ENCODE measurements at places on chromosomes 5 and 9.

DNA sequence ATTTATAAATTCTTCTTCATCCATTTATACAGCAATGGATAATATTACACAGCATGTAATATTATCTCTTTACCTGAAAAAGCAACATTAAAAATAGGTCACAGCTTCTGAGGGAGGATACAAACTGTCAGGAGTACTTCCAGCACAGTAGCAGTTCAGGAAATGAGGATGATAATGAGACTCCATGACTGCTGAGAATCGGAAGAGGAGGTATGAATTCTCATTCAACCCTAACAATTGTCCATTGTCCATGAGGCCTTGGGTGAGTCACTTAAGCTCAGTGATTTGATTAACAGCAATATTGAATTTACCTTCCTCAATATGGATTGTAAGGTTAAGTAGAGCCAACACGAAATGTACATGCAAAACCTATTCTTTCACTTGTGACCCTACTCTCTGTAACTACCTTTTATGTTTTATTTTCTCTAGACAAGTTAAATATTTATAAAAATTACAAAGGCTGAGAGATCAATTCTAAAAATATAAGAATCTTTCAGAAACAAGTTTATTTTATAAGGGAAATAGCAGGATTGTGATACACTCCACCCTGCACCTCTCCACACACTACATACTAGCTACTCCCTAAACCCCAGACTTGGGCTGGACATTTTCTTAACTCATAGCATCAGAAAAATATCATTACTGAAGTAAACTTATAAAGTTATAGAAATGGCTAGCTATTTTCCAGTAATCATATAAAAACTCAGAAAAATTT is 159.1 kb upstream of the ACOT12 start:
- DNase-seq, result no peak

- DNase-seq, result no peak
Measured at GRCh38 chr5:93993161-93993560, 251.8 kb upstream of the POU5F2 start.

DNA sequence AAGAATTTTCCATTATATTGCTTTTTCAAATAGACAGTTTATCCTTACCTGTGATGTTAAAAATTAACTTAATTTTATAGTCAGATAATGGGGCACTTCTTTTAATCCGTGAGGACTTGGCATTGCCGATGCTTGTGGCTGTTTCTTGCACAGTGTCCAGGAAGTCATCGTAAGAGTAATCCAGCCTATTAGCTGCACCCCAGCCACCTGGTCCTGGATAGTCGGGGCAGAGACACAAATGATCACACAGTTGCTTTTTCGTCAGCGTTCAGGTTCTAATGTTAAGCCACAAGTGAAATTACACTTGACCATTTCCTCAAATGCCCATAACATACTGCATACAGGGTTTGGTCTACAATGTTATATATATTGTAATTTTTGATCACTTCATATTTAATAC is 107.4 kb downstream of the SVEP1 start:
- DNase-seq, result no peak

- no peak for DNase-seq
Measured at GRCh38 chr5:178572617-178573016, 17.6 kb downstream of the COL23A1 start.

- DNase-seq, result no peak
Measured at GRCh38 chr9:109124121-109124520, 4.4 kb upstream of the TMEM245 start.

- no peak for DNase-seq
Measured at GRCh38 chr5:128736553-128736952, 198.5 kb upstream of the FBN2 start.

DNA sequence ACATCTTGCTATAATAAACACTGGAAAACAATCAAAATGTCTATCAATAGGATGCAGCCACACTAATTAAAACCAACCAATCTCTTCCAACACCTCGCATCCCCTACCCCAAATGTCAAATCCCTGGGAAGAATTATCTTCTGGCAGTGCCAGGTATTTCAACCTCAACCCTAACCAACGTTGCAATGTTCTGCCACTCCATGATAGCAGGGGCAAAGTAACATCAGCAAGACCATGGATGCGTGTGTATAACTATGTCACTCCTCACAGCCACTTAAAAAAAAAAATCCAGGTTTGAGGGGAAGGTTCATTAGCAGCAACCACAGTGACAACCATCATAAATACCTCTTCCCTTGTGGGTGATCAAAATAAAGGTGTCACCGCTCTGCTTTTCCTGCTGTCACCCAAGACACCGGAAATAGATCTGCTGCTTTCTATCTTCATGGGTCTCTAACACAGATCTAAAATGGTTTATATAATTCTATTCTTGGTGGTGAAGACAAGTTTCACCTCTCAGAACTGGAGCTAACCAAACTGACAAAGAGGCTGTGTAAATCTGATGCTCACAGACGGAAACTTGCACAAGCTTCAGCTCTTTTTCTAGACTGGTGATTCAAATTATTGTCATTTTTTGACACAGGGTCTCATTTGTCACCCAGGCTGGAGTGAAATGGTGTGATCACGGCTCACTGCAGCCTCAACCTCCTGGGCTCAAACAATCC is 9.9 kb downstream of the HSPA9 start:
- DNase-seq, result no peak

GRCh38 chr5:72558046-72558336 is 50.8 kb upstream of the ZNF366 start:
- no peak for DNase-seq

DNA sequence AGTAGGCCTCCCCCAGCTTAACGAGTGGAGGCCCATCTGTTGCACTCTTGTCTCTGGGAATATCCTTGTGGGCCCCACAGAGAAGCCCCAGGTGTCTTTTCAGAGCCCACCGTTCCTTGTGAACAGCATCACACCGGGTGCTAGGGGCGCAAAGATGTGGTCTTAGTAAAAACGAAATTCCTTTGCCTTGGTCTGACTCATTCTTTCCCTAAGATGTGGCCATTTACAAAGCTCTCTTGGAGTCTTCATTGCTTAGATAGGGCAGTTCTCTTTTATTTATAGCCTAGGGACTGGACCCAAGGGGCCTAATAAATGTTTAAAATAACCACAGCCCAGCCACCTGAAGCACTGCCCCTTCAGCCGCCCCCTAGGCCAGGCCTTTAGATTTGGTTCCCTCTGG is 52.8 kb upstream of the RPL26L1 start:
- peak; percentile 72 for DNase-seq

DNA sequence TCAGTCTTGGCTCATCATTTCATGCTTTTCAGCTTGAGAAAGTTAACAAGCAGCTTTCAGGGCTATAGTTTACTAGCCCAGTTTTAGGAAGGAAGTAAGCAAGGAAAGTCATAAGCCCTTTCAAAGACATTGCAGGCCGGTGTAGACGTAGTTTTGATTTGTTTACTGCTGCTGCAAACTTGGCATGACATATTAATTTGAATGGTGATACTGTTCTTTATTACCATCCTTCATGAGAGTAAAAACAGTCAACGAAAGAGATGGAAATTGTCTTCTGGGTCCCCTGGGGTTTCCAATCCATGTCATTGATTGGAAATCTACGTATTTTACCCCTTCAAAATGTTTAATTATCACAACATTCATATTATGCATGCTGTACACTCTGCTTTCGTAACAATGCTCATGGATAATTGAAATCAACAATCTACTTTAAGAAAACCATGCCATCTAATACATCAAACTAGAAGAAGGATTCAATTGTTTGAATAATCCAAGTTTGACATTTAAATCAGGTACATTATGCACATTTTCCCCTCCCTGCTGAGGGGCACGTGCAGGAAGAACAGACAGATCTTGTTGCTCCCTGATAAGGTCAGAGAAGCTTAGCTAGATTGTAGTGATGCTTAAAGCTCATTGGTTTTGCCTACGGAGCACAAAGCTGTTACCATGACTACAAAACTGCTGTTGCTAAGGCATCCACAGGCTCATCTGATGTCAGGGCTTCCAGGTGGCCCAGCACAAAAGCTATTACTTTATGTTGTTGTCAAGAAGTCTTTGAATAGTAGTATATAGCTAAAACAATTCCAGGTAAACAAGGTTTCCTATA is 139.9 kb upstream of the PRLR start:
- DNase-seq, result no peak

GRCh38 chr5:81234299-81234698 is 1.2 kb downstream of the CKMT2 start:
- no peak for DNase-seq

- peak; percentile 77 for DNase-seq
Measured at GRCh38 chr9:128244837-128245231, 31.0 kb downstream of the GOLGA2 start.

- no peak for DNase-seq
Measured at GRCh38 chr9:121563881-121564460, 64.3 kb upstream of the GGTA1 start.

DNA sequence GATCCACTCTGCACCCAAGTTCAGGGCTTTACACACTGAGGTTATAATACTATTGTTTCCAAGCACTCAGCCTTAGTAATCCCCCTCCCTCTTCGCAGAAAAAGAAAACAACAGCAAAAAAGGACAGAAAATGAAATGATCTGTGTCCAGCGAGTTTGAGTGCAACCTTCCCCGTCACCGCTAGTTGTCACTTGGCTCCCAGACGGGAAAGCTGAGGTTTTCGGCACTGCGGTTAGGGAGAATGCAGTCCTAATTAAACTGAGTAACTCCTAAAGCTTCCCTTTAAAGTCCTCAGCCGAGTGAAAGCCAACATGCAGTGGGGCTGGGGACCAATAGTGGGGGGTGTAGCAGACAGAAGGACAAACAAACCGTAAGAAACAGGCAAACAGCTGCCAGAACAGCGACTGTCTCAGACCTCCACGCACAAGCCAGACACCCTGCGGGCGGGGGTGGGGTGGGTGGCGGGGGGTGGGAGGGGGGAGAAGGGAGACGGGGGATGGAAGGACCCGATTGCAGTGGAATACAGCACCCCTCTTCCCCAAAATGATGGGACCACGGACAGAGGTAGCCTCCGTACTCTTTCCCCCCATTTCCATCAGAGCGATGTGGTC is 680 bp downstream of the GLRA1 start:
- DNase-seq, result peak; percentile 13

- no peak for DNase-seq
Measured at GRCh38 chr9:92636627-92637026, 33.3 kb downstream of the IPPK start.

- no peak for DNase-seq
Measured at GRCh38 chr5:79503794-79504495, 10.0 kb downstream of the HOMER1 start.

GRCh38 chr9:19176856-19177255 is 49.6 kb upstream of the PLIN2 start:
- DNase-seq, result no peak

DNA sequence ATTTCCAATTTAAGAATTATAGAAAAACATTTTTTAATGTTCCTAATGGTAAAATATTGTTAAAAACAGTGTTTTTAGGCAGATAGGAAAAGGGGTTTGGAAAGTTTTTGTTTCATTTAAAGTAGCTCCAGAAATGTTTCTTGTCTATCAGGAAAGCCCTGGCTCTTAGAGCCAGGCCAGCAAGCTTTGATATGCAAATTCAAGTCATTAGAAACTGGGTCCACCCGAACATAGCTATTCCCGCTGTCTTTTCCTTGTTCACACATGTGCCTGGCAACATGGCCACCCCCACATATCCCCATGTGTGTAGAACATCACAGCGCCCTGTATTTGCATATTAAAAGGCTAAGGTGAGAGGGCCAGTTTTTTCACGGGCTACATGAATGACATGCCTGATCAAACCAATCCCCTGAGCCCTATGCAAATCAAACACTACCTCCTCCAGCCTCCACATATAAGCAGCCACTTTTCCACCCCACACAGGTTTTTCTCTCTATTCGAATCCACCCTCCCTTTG is 925.3 kb upstream of the CDH10 start:
- DNase-seq, result no peak

DNA sequence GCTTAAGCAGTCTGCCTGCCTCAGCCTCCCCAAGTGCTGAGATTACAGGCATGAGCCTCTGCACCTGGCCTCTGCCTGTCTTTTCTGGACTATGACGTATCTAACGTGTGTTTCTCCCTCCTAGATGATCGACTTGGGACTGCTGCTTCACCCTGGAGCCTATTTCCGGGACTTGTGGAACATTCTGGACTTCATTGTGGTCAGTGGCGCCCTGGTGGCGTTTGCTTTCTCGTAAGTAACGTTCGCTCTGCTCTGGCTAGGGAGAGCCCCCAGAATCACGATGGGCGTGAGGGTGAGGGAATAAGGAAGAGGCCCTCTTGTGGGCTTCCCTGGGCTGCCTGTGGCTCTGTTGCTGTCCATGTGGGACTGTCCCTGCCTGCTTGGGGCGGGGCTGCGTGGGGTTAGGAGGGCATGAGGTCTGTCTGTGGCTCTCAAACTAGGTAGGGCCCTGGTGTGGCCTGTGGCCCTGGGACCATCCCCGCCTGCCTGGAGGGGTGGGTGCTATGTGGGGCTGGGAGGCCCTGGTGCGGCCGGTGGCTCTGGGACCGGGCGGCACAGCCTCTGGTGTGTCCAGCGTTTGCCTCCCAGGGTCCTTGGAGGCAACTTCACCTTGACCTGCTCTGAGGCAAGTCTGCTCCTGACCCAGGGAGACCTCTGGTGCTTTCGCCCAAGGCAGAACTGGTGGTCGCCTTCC is 171.7 kb downstream of the CACNA1B start:
- peak; percentile 35 for DNase-seq

GRCh38 chr5:93454896-93455295 is 126.1 kb downstream of the NR2F1-AS1 start:
- no peak for DNase-seq

GRCh38 chr5:145660897-145661640 is 174.1 kb downstream of the PRELID2 start:
- DNase-seq, result no peak

DNA sequence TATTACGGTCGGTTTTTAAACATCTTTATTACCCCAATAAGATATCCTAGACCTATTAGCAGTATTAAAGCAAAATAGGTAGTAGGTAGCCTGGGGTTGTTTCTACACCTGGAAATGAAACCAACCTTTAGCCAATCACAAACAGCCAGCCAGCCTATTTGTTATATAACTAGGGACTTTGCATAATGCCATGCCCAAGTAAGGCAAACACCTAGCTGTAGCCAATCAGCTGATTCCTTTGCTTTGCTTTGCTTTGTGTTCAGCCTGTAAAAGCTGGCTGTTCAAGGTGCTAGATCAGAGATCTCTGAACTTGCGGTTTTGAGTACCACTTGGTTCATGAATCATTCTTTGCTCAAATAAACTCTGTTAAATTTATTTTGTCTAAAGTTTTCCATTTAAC is 46.5 kb upstream of the SETD9 start:
- DNase-seq, result no peak

DNA sequence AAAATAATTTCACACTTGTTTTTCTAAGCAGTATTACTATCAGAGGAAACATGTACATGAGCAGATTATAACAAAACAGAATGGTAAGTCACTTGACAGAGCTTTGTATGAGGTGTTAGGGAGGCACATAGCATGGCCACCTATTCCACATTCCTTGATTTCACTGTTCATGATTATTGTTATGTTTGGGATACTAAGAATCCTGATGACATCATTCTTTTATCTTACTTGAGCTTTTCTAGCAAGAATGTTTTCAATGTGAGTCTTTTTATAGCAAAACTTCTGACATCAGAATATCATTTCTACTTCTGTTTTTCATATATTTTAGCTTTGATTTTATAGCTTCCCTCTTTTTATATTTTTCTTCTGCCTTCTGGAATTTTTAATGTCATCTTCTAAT is 208.2 kb downstream of the DMRTA1 start:
- DNase-seq, result no peak
